ENCODE measurements at places on chromosomes 2 and 18.
A peak's percentile ranks its signal among the peaks of the same experiment; 100 is the strongest.

DNA sequence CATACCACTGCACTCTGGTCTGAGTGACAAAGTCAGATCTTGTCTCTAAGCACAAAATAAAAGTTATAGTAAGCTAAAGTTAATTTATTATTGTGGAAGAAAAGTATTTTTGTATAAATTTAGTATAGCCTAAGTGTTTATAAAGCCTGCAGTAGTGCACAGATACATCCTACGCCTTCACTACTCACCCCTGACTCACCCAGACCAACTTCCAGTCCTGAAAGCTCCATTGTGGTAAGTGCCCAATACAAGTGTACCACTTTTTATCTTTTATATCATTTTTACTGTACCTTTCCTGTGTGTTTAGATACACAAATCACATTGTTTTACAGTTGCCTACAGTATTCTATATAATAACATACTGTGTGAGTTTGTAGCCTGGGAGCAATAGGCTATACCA lies 57.5 kb downstream of the UBE2E3 start:
- DNase-seq: peak; percentile 78

- peak; percentile 61 for DNase-seq
Observed at GRCh38 chr2:174336501-174337336, 2.0 kb downstream of the SP9 start.

DNA sequence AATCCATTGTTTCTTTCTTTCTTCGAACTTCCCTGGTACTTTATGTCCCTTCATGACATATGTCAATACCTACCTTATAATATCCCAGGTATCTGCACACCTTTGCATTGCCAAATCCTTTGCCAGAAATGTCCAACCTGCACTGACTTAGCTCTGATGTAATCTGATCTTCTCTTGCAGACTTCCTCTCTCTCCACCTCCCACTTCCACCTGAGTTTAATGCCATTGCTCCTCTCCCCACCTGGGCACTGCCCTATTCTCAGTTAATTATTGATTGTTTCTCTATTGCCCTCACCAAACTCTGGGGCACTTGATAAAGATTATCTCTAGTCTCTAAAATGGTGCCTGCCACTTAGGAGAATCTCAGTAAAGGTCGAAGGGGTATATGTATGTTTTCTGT lies 23.0 kb downstream of the ARHGAP15 start:
- no peak for DNase-seq

DNA sequence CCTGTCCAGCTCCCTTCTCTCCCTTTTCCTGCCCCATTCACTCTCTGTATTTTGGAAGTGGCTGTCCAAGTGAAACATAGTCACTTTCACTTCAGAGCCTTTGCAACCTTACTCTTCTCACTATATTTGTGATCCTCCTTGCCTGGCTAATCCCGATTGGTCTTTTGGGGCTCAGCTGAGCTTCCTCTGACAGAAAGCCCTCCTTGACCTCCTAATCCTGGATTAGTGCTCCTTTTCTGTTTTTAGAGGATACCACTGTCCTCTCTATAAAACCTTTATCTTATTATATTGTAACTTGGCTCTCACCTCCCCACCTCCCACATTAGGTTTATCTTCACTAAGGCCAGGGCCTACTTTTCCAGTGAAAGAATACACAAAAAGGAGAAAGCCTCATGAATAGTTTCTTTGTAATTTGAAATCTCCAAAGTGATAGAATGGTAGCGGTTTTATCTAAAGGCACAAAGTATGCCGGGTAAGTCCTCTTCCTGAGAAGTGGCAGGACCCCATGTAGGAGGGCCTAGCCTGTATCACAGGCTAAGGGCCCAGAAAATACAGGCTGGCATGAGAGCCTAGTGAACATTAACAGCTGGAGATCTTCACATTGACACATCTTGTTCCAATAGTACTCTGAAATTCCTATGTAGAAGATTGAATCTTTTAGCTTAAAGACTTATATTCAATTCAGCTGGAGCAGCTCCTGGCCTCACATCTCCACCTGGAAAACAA lies 83.1 kb upstream of the GAREM1 start:
- no peak for DNase-seq
